ENCODE measurements at places on chromosomes 13 and 19. TPM values are rescaled to one million over a fixed set of nuclear protein-coding genes. Genes with fewer than 3 reads are reported as not detected.

The SLITRK6 gene
- polyA plus RNA-seq: 17.7 TPM

The ATP7B gene
- polyA plus RNA-seq: 20.4 TPM

The NFIC gene
- 24.2 TPM for polyA plus RNA-seq

The INSL3 gene
- polyA plus RNA-seq: 0.40 TPM

The SSC5D gene
- 1.9 TPM for polyA plus RNA-seq

The CHERP gene
- 46.0 TPM for polyA plus RNA-seq

The CYSLTR2 gene
- polyA plus RNA-seq: 0.59 TPM

The ZNF799 gene
- 7.8 TPM for polyA plus RNA-seq

The MBOAT7 gene
- 70.8 TPM for polyA plus RNA-seq
